ENCODE measurements at places on chromosomes 11 and 22. TPM values are rescaled to one million over a fixed set of nuclear protein-coding genes. Genes with fewer than 3 reads are reported as not detected.

DNA sequence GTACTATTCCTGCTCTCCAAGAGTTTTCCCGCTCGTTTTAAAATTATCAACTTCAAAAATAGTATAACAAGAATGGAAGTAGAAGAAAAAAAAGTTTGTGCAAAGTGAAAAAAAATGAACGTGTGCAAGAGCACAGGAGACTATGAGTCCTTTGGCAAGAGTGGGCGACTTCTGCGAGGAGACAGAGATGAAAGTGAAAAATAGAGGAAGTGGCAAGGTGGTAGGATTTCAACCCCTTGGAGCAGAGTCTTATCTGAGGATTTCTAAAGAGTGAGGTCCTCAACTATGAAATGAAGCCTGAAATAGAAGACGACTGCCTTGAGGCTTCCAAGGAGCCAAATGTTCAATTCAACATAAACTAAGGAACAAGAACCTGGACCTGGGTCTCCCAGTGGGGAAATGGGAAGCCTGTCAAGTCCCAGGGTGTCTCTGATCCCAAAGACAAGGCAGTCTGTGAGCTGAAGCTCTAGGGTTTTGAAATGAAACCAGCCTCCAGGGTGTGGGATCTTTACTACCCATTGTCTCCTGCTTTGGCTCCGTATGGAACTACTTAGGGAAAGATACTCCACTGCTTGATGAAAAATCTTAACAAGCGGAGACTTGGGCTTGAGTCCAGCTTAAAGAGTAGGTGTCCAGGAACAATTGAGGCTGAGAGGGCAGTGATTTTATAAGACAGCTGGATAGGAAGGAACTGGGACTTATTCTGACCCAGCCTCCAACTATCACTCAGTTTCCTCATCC, 4.8 kb downstream of the P4HA3 start:
- peak; percentile 15 for DNase-seq

GRCh38 chr22:32199961-32200360, 4.9 kb downstream of the RFPL2 start:
- DNase-seq = no peak

DNA sequence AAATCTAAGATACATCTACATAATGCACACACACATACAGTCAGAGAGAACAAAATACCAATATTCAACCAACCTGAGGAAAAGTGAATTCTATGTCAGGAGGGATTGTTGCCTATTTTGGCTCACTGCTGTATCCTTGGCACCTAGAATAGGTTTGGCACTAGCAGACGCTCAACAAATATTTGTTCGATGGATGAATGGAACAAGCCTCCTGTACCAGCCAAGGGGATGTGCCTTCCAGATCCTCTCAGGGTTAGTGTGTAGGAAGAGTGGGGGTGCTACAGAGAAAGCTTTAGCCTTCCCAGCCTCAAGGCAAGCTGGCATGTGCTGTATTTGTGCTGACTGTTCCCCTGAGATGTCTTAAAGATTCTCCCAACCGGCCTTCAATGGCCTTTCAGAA, 23.3 kb upstream of the POU2AF1 start:
- no peak for DNase-seq

DNA sequence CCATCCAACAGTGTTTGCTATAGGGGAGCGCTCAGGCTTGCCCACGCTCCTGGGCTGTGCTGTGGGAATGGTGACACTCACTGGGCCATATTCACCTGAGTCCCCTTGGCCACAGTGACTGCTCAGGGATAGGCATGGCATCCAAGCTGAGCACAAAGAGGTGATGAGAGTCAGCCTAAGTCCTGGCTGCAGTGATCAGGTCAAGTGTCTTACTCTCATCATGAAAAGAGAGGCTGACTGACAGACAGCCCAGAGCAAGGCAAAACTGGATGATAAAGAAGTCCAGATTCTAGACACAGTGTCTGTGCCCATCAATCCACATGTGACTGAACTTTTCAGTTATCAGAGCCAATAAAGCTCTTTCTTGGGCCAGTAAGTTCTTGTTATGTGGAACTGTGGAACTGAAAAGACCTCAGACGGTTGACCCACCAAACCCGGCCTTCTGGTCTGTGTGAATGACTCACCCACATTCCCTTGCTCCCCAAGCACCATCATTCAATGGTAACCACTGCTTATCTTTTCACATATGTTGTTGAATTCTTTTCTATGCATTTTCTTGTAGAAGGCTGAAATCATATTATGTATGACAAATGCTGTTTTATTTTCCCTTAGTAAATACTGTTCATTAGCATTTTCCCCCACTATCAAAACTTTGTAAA, 43.2 kb upstream of the YPEL1 start:
- DNase-seq = no peak

DNA sequence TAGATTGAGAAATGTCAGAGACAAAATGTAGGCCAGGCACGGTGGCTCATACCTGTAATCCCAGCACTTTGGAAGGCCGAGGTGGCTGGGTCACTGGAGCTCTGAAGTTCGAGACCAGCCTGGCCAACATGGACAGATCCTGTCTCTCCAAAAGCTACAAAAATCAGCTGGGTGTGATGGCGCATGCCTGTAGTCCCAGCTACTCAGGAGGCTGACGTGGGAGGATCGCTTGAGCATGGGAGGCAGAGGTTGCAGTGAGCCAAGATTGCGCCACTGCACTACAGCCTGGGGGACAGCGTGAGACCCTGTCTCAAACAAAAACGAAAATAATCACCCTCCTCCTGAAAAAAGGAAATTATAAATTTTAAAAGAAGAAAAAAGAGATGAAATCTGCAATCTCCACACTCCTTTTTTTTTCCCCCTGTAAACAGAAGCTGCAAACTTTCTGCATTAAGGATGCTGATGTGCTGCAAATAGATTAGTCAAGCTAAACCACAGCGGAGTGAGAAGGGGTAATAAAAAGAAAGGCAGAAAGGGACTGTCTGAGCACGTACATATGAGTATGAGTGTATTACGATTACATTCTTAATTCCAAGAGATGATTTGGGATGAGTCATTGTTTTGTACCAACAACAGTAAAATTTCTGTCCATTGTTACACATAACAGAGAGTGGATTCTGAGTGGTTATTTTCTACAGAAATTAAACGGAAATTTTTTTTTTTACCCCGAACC, 87.3 kb downstream of the SIK3 start:
- DNase-seq = peak; percentile 33

Gene LDHAL6A
- polyA plus RNA-seq = 0.15 TPM

DNA sequence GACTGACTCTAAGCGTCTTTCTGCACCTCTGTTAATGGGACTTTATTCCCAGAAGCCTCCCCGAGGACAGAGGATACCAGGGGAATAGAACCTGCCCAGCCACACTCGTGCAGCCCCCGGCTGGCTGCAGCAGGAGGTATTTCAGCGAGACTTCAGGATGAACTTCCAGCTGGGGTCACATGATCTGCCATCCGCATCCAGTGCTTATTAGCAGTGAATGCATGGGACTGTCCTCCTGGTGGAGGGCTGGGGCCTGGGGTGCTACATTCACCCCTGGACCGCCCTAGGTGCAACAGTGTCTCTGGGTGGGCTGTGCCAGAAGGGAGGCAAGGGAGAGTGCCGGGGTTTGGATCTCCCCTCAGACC, 1.6 kb downstream of the DUSP8 start:
- DNase-seq = no peak

Gene RIMBP3B
- not detected for polyA plus RNA-seq

- DNase-seq = no peak
These were observed 6.6 kb downstream of the RIC8A start for GRCh38 chr11:214083-214482.

Gene ZP1
- polyA plus RNA-seq = not detected

Gene RIBC2
- 1.6 TPM for polyA plus RNA-seq

Gene RASL10A
- 3.5 TPM for polyA plus RNA-seq

- no peak for DNase-seq
These were observed 3.6 kb upstream of the KAT5 start for GRCh38 chr11:65708451-65708850.

DNA sequence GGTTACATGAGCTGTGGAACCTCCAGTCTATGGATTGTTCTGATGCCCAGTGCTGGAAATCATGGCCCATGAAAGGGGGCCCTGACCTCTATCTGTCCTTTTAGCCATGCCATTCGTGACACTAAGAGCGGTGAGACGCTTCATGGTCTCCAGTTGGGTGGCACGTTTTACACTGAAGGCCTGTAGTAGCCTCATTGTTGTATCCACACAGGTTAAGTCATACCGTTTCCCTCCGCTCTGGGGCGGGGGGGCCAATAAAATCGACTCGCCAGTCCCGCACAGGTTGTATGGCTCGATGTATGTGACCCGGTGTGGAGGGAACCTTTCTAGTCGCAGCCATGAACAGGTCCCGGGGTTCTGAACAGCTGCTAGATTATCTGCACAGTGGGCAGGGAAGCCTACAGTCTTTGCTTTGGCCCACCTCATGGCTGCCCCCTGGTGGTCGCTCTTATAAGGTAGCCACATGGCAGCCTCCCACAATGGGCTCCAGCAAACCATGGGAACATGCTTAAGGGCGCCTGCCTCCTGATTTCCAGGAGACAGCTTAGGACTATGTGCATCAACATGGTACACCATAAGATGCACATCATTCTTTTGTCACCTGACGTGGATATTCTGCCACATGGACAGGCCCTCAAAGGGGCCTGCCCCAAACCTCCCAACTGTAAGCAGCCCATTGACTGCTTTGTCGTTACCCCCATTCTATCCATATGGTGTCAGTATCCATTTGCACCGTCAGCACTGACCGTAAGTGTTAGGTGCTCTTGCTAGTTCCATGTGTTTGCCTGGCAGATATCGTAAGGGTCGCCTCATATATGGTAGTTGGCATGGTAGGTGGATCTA, 19.7 kb upstream of the APOL3 start:
- peak; percentile 58 for DNase-seq

Gene IGLL1
- polyA plus RNA-seq = 0.96 TPM

- no peak for DNase-seq
These were observed 61.7 kb downstream of the FLI1 start for GRCh38 chr11:128755564-128755963.

DNA sequence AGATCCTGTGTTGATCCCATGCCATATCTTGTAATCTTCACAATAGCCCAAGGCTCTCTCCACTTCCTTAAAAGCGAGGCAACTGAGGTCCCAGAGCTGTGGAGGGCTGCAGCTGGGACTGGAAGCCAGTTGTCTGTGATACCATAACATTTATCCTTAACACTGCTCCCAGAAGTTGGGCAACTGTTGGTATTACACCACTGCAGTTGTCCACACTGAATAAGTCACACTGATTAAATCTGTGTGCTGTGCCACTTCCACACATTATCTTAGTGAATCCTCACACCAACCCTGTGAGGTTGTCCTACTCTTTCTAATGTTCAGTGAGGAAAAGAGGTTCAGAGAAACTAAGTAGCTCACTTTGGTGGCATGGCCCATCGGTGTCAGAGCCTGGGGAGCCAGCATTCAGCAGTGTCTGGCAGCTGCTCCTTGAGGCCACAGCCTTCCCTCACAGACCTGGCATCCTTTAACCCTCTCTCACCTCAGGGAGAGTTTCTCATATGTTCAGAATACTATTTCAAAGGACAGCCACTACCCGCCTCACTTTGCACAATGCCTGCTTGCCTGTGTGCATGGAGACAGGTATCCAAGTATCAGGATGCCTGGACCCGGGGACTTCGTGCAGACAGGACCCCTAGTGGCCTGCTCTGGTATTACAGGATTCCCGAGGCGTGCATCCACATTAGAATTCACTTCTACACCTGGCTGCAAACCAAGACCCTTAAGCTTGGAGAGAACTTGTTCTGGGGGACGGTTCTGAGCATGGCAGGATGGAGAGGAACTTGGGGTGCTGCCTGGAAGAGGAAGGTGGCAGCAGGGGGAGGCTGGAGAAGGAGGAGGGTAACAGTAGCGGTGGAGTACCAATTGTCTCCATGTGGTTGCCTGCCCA, 221.9 kb upstream of the TBCEL start:
- peak; percentile 63 for DNase-seq

Gene OR6A2
- not detected for polyA plus RNA-seq

GRCh38 chr22:25644122-25644521, 79.6 kb downstream of the GRK3 start:
- no peak for DNase-seq

DNA sequence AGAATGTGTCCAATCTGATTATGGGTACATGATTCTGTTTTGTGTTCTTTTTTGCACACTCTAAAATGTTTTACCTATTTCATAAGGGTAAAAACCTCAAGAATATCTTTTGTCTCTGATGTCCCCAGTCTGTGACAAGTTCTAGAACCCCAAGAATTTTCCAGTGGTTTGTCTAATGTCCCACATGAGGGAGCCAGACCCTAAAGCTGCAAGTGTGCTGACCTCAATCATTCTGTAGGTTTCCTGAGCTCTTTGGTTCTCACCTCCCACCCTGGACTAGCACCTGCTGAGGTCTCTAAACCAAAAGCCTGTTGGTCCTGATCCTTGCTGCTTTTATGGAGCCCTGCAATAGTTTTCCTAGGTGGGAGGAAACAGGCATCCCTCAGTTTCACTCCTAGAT, 149.8 kb upstream of the MPPED2 start:
- no peak for DNase-seq

Gene TSPAN32
- polyA plus RNA-seq = 6.9 TPM

GRCh38 chr11:63920126-63920938, 3.4 kb upstream of the RCOR2 start:
- DNase-seq = peak; percentile 86

Gene LMO2
- 13.7 TPM for polyA plus RNA-seq

DNA sequence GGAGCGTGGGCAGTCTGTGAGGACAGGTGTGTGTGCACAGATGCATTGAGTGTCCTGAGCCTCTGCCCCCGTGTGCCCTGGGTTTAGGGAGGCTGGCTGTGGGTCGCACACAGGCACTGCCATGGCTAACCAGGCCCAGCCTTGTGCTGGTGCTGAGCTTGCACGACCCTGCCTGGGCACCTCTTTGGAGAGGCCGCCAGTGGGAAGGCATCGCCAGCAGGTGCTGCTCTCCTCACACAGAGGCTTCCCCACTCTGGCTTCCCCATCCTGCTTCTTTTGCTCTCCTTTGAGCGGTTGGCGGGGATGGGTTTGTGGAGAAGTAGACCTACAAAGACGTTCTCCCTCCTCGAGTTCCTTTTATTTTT, 4.1 kb downstream of the WNT7B start:
- no peak for DNase-seq

Gene MUC5AC
- 0.04 TPM for polyA plus RNA-seq

- peak; percentile 48 for DNase-seq
These were observed 42.0 kb downstream of the FBLN1 start for GRCh38 chr22:45544588-45545170.

Gene SLC22A6
- polyA plus RNA-seq = not detected

Gene FUT4
- 5.4 TPM for polyA plus RNA-seq

Gene GGTLC2
- not detected for polyA plus RNA-seq

DNA sequence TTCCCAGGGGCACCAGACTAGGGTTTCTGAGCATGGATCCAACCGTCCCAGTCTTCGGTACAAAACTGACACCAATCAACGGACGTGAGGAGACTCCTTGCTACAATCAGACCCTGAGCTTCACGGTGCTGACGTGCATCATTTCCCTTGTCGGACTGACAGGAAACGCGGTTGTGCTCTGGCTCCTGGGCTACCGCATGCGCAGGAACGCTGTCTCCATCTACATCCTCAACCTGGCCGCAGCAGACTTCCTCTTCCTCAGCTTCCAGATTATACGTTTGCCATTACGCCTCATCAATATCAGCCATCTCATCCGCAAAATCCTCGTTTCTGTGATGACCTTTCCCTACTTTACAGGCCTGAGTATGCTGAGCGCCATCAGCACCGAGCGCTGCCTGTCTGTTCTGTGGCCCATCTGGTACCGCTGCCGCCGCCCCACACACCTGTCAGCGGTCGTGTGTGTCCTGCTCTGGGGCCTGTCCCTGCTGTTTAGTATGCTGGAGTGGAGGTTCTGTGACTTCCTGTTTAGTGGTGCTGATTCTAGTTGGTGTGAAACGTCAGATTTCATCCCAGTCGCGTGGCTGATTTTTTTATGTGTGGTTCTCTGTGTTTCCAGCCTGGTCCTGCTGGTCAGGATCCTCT, 709 bp downstream of the MRGPRX4 start:
- DNase-seq = no peak

GRCh38 chr11:70021586-70021985, 56.5 kb upstream of the ANO1 start:
- DNase-seq = no peak

All from muscle of leg (tissue), 16 donors.